ENCODE measurements at places on chromosomes 4 and X.

GRCh38 chr4:110540982-110541451 lies 65.1 kb downstream of the ENPEP start:
- peak; percentile 81 for DNase-seq

GRCh38 chrX:24498181-24498580 lies 33.1 kb downstream of the PDK3 start:
- no peak for DNase-seq

DNA sequence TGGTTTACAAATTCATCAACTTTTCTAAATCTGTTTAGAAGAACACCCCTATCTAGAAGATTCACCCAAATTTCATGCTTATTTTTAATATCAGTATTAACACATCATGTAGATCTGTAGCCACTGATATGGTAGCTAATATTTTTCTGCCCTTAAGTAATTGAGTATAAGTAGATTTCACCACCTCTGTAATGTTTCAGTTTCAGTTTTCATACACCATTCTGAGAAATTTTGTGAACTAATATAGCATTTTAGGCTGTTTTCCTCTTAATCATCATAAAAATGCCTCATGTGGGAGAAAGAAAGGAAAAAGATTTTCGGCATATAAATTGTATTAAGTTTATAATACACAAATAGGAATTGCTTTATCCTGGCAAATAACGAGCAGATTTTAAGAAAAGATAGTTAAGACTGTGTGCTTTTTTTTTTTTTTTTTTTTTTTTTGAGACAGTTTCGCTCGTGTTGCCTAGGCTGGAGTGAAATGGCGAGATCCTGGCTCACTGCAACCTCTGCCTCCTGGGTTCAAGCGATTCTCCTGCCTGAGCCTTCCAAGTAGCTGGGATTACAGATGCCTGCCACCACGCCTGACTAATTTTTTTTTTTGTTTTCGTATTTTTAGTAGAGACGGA lies 21.4 kb upstream of the RBPJ start:
- no peak for DNase-seq

GRCh38 chr4:173505924-173506518 lies 24.0 kb downstream of the HAND2 start:
- no peak for DNase-seq

GRCh38 chr4:105092356-105092755 lies 54.3 kb upstream of the TET2 start:
- DNase-seq: peak; percentile 84

DNA sequence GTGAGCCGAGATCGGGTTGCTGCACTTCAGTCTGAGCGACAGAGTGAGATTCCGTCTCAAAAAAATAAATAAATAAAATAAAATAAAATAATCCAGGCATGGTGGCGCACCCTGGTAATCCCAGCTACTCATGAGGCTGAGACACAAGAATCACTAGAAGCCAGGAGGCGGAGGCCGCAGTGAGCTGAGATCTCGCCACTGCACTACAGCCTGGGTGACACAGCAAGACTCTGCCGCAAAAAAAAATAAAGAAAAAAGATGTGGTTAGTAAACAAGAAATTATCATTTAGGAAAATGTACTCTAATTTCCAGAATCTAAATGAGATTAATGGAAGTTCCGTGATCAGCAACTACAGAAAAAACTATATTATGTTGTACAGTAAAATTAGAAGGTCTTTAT lies 14.5 kb upstream of the LRBA start:
- DNase-seq: no peak

- DNase-seq: no peak
These were observed 51.4 kb upstream of the BCLAF3 start for GRCh38 chrX:20042221-20042620.

DNA sequence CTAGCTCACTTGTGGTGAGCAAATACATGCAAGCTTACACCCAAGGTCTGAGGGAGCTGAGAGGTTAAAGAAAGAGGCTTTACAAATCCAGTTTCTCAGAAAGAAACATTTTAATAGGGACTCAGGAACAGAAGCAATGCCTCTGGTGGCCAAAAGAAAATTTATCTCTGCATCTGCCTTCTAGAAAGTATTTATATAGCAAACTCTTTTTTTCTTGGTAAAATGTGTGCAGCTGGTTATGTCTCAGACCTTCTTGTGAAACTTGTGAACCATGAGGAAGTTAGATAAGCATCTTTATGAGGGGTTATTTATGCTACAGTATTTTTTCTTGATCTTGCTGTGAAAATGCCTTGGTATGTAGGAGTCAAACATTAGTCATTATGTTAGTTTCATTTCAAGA lies 48.5 kb upstream of the CYSLTR1 start:
- DNase-seq: peak; percentile 31

DNA sequence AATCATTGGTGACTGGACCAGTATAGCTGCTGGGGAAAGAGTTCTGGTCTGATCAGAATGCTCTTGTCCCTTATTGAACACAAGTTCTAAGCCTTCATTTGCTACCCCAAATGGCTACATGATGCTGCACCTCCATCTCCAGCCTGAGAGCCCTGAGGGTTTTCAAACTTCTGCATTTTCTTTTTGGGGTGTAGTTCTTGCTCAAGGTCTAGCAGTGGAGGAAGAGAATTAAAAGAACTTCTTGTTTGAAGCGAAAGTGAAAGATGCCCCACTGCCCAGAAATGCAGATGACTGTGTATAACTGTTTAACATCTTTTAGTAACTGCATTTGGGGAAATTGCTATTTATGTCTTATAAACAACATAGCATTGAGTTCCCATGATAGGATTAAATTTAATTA lies 38.5 kb downstream of the LAMTOR3 start:
- DNase-seq: no peak

- DNase-seq: peak; percentile 55
These were observed 39.9 kb upstream of the GLRA2 start for GRCh38 chrX:14489437-14489836.

DNA sequence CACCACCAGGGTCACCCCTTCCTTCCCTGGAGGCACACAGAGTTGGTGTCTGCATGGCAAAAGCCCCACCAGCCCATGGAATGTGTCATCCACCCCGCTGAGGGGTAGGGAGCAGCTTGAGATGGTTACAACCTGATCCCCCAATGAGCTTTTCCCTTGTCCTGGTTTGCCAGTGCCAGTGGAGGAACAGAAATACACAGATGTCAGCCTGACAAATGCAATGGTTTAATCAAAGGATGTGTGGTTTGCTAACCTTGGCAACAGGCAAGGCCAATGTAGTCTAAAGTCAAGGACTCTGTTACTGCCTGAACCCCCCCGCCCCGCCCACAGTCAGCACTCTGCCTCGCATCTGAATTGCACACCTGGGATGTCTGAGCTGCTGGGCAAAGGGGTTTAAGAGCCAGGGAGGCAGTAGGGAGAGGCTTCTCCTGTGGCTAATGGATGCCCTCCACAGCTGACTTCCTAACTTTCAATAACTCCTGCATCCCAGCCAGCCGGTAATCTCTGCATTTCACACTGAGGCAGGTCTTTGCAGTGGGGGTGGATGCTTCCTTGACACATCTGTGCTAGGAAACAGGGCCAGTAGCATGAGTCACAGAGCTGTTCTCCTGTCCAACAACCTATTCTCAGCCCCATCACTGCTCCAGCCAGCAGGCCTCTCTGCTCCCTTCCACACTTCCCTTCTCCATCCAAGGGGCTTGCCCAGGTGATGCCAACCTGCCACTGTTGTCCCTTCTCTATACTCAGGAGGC lies 137.5 kb downstream of the AMMECR1 start:
- peak; percentile 75 for DNase-seq

DNA sequence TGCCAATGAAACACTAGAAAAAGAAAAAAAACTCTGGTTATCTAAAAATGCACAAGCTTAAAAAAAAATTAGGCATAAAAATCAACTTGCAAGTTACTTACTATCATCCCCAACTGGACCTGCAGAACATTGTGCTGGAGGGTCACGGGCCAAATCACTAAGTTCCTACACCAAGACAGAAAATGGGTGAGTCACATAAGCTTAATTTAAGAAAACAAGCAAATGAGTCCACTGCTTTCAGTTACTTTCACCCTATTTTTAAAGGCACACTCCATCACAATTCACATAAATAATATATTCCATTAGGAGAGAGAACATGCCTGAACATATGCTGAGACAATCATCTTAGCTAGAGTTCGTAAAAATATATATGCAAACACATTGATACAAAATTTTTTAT lies 17.7 kb downstream of the UBE2D3 start:
- DNase-seq: no peak
